ENCODE measurements at places on chromosomes 12 and 14. TPM values are rescaled to one million over a fixed set of nuclear protein-coding genes. Genes with fewer than 3 reads are reported as not detected.

Gene WDR89
- 14.8 TPM for total RNA-seq

Gene FAM186B
- total RNA-seq = 0.09 TPM

Gene TEAD4
- 25.7 TPM for total RNA-seq

Gene ANKS1B
- 0.09 TPM for total RNA-seq

Gene SMIM41
- total RNA-seq = not detected

Gene TIMELESS
- 13.3 TPM for total RNA-seq

Gene WNT5B
- 0.27 TPM for total RNA-seq

Gene TAS2R30
- 3.0 TPM for total RNA-seq

Gene FLVCR2
- 1.4 TPM for total RNA-seq

Gene SYNE3
- total RNA-seq = 4.5 TPM

Gene TMEM179
- total RNA-seq = not detected

Gene CARMIL3
- total RNA-seq = not detected

Gene GALNT6
- total RNA-seq = 80.1 TPM

Gene MIP
- total RNA-seq = not detected

Gene SLC35F4
- total RNA-seq = not detected

Gene GLT8D2
- total RNA-seq = 0.45 TPM

Gene OASL
- 0.36 TPM for total RNA-seq
